CD4-positive, alpha-beta T cell treated with Interleukin-10 for 1 hour (primary cell): ENCODE measurements at places on chromosomes 12 and 14.

- DNase-seq = no peak
Measured at GRCh38 chr12:94731733-94732360, 81.5 kb upstream of the TMCC3 start.

DNA sequence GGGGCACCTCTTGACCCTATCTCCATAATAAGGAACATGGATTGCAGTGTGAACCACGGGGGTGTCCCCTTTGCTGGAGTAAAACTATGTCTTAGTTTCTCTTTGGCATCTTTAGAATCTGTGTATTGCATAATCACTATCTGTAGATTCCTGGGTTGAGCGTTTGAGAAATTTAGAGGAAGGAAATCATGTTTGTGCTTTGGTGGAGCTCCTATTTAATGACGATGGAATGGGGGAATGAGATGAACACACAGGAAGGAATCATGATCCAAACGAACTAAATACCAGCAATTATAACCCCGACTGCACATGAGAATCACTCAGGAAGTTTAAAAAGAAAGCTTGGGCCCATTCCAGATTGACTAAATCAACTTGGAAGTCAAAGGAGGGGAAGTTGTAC, 1.3 kb upstream of the MYG1 start:
- no peak for DNase-seq

GRCh38 chr12:11307143-11307542, 3.1 kb downstream of the PRB4 start:
- no peak for DNase-seq

DNA sequence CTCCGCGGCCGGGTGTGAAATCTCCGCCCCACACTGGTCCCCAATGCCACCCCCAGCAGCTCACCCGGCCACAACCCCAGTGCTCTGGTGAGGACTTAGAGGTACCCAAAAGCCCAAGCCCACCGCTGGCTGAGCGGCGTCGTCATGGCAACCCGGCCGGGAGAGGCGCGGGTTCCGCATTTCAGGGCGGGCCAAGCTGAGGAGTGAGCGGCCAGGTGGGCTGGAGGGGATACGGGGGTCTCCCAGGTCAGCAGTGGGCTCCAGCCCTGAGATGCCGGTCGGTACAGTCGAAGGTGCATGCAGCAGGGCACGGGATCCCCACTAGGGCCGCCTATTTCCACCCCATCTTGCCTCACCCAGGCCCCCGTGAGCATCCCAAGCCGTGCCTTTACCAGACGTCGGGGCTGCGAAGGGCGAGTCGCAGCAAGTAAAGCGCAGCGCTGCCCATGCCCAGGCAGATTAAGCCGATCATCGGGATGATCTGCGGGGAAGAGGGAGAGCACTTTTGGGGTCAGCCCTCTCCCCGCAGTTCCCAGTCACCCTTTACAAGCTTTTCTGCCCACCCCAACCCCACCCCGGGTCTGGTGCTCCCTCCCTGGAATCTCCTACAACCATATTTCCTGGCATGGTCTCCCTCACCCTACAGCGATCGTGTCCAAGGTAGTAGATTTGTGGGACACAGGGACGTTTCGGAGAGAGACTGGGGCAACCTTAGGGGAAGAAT, 6.9 kb downstream of the SHMT2 start:
- no peak for DNase-seq

GRCh38 chr12:14714437-14714836, 18.0 kb upstream of the GUCY2C start:
- no peak for DNase-seq
